ENCODE measurements at places on chromosomes 16 and 17. TPM values are rescaled to one million over a fixed set of nuclear protein-coding genes. Genes with fewer than 3 reads are reported as not detected.
A peak's percentile ranks its signal among the peaks of the same experiment; 100 is the strongest.

DNA sequence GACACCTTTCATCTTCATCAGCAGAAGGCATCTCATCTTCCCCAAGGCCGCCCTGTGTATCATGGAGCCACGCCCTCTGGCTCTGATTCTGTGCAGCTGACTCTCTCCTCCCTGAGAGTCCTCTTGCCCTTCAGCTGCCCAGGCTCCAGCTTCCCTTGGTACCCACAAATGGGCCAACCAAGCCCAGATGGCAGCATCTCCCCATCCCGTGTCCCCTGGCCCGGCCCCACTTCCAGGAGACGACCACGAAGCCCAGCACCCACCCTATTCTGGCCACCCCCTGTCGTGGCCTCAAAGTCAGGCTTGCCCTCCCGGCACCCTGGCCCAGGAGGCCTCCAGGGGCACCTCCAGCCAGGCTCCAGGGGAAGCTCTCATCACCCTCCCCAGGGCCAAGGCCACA lies 31.3 kb upstream of the KSR1 start:
- H3K4me1 ChIP-seq, result no peaks in the 10 kb centered on the region
- H3K27me3 ChIP-seq, result no peaks in the 10 kb centered on the region
- no peak overlapping the region for H3K4me3 ChIP-seq
- DNase-seq, result no peak
- H3K27ac ChIP-seq, result no peak overlapping the region
- no peaks in the 10 kb centered on the region for H3K36me3 ChIP-seq

DNA sequence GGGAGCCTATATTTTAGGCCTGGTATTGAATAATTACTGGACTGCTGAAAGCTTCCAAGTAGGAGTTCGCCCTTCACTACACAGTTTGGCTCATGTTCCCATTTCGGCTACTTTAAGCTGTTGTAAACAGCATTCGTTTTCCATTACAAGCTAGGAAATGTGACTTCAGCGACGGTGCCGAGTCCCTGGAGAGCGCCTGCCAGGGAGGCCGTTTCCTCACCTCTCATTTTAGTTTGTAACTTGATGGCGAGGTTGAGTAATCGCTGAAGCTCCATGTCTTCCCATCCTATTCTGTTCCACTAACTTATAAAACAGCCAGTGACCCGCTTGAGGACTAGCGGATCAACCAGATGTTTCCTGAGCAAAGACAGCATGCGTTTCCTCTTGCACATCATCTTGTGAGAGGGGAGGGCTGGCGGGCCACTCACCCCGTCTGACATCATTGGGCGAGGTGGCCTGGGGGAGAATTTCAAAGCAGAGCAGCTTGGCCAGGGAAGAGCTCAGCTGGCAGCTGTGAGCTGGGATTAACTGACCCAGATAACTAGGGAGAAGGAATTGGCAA lies 32.9 kb downstream of the PCTP start:
- no peak for DNase-seq
- H3K27ac ChIP-seq, result no peak overlapping the region
- H3K36me3 ChIP-seq, result no peaks in the 10 kb centered on the region
- no peaks in the 10 kb centered on the region for H3K4me1 ChIP-seq
- no peaks in the 10 kb centered on the region for H3K27me3 ChIP-seq

GRCh38 chr17:2610195-2611175 lies 17.0 kb downstream of the PAFAH1B1 start:
- H3K27ac ChIP-seq, result no peak overlapping the region
- H3K27me3 ChIP-seq, result no peaks in the 10 kb centered on the region
- no peak for DNase-seq
- H3K4me1 ChIP-seq, result no peaks in the 10 kb centered on the region

GRCh38 chr16:21722771-21723455 lies 59.1 kb downstream of the OTOA start:
- DNase-seq, result peak; percentile 22
- H3K4me1 ChIP-seq, result no peaks in the 10 kb centered on the region
- no peaks in the 10 kb centered on the region for H3K36me3 ChIP-seq
- H3K27me3 ChIP-seq, result no peaks in the 10 kb centered on the region

- H3K27ac ChIP-seq, result no peak overlapping the region
- H3K4me1 ChIP-seq, result peaks cover 26% of the 10 kb centered on the region
- DNase-seq, result no peak
- H3K27me3 ChIP-seq, result no peaks in the 10 kb centered on the region
- H3K4me3 ChIP-seq, result no peak overlapping the region
- peaks cover 9% of the 10 kb centered on the region for H3K36me3 ChIP-seq
Observed at GRCh38 chr17:45269912-45270311, 8.0 kb upstream of the SPATA32 start.

- H3K27ac ChIP-seq, result no peak overlapping the region
- DNase-seq, result no peak
- H3K4me1 ChIP-seq, result no peaks in the 10 kb centered on the region
- no peak overlapping the region for H3K4me3 ChIP-seq
- no peaks in the 10 kb centered on the region for H3K36me3 ChIP-seq
Observed at GRCh38 chr17:903691-904481, 75.7 kb downstream of the NXN start.

GRCh38 chr17:64182325-64183012 lies 52.5 kb upstream of the ERN1 start:
- no peaks in the 10 kb centered on the region for H3K36me3 ChIP-seq
- H3K27ac ChIP-seq, result no peak overlapping the region
- DNase-seq, result no peak
- no peaks in the 10 kb centered on the region for H3K27me3 ChIP-seq
- no peaks in the 10 kb centered on the region for H3K4me1 ChIP-seq

DNA sequence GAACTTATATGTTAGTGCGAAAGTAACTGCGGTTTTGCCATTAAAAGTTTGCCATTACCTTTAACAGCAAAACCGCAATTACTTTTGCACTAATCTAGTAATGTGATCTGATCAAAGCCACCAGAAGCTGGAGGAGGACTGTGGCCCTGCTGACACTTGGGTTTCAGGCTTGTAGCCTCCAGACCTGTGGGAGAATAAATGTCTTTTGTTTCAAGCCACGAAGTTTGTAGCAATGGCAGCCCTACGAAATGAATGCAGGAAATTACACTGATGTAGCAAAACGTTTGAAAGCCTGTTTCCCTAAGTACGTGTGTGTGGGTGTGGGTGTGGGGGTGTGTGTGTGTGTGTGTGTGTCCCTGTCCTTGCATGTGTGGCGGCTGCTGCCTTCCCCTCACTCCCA lies 66.6 kb downstream of the WSB1 start:
- H3K36me3 ChIP-seq, result no peaks in the 10 kb centered on the region
- DNase-seq, result no peak
- H3K4me3 ChIP-seq, result no peak overlapping the region
- H3K27me3 ChIP-seq, result no peaks in the 10 kb centered on the region
- H3K4me1 ChIP-seq, result peaks cover 6% of the 10 kb centered on the region
- H3K27ac ChIP-seq, result no peak overlapping the region

DNA sequence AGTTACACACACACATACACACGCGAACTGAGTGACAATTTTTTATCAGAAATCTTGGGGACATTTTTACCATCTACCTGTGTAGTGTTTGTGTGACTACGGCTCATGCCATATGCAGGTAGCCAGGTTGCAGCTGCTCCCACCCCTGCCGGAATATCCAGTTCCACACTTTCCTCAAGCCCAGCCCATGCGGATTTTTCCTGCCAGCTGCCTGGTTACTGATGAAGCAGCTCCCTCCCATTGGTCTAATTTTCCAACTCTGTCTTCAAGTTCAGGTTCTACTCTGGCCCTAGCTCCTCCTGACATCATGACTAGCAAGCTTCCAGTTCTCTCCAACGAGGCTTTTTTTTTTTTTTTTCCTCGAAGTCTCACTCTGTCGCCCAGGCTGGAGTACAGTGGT lies 4.8 kb downstream of the GSG1L2 start:
- no peaks in the 10 kb centered on the region for H3K27me3 ChIP-seq
- no peaks in the 10 kb centered on the region for H3K36me3 ChIP-seq
- no peak for DNase-seq
- no peak overlapping the region for H3K27ac ChIP-seq

- H3K27me3 ChIP-seq, result no peaks in the 10 kb centered on the region
- no peaks in the 10 kb centered on the region for H3K4me1 ChIP-seq
- H3K4me3 ChIP-seq, result no peak overlapping the region
- DNase-seq, result no peak
- no peaks in the 10 kb centered on the region for H3K36me3 ChIP-seq
- no peak overlapping the region for H3K27ac ChIP-seq
Observed at GRCh38 chr16:71311553-71312158, 22.5 kb upstream of the CMTR2 start.

- no peak for DNase-seq
- no peak overlapping the region for H3K4me3 ChIP-seq
- no peaks in the 10 kb centered on the region for H3K4me1 ChIP-seq
- H3K36me3 ChIP-seq, result no peaks in the 10 kb centered on the region
Observed at GRCh38 chr16:72224260-72224768, 52.4 kb upstream of the PMFBP1 start.

DNA sequence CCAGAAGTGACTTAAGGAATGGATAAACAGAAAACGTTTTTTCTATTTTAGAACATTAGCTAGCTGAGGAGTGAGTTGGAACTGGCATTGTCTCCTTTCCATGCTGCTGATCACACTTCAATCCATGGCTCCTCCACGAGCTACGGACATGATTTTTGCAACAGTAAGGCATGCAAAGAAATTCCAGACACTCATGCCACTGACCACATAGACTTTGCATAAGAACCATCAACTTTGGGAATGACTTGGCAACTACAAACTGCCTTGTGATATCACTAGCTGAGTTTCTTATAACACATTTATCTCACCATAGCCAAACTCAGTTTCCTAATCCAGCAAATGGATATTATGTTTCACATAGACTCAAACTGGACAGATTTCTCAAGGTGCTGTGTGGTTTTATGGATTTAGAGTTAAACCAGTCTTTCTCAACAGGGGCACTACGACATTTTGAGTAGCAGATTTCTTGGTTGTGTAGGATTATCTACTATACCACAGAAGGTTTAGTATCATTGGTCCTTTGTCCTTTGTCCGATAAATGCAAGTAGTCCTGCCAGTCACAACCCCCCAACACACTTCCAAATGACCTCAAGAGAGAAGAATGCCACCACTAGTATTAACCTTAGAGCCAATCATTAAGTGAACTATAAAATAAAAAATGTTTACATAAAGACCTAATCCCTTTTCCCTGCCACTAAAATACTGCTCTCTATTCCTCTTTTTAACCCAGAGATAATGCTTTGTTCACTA lies 48.3 kb upstream of the C17orf78 start:
- H3K4me3 ChIP-seq, result no peak overlapping the region
- H3K36me3 ChIP-seq, result peaks cover 42% of the 10 kb centered on the region
- no peaks in the 10 kb centered on the region for H3K4me1 ChIP-seq
- DNase-seq, result no peak
- no peak overlapping the region for H3K27ac ChIP-seq
- H3K27me3 ChIP-seq, result no peaks in the 10 kb centered on the region

DNA sequence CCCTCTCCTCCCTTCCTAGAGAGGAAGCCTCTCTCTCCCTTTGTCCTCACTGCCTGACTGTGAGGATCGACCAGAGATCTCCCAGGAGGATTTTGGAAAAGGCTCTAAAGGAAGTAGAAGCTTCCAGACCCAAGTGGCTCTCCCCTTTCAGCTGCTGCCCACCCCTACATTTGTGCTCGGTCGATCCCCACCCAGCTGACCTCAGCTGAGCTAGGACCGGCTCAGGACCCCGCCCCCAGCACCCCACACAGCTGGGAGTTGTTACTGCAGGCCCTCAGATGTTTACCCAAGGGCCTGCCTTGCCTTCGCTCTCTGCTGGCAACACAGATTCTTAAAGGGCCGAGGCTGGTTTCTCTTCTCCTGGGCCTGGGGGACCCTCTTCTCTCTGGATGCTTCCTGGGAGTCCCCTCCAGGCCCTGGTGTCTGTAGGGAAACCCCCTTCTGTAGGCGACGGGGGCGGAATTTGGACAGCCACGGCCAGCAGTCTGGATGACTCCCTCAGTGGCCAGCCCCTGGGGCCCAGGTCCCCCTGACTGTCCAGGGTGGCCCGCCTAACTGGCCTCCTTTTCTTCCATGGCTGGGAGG lies 26.9 kb upstream of the TIMP2 start:
- no peaks in the 10 kb centered on the region for H3K4me1 ChIP-seq
- H3K27me3 ChIP-seq, result no peaks in the 10 kb centered on the region

DNA sequence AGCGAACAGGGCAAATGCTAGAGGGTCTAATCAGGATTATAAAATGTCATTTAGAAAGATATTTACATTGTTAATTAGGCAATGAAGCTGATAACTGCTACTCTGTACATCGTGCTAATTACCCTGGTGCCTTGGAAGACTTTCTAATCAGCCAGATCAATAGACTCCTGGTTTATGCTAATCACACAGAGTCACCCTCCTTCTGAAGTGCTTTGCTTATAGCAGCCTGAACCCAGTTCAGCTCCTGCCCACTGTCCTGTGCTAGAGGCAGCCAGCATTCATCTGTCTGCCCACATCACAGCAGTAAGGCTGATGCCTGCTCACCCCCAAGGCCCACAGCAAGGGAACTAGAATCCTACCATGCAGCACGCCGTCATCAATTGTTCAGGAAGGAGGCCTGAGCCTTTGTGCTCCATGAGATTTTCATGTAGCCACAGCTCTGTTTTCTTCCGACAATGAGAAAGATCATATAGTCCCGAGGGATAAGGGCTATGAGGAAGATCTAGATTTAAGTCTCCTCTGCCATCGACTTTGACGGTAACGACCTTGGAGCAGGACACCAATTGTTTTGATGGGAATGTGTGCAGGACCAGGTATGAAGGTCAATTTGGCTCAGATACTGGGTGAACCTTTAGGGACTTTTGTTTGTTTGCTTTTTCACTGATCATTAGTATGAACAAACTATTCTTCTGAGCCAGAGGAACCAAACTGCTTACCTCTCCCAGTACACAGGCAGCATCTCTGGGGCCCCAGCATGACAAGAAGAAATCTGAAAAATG lies 12.5 kb upstream of the LYRM9 start:
- H3K27ac ChIP-seq, result peak overlapping the region; percentile 10
- H3K4me1 ChIP-seq, result peaks cover 19% of the 10 kb centered on the region
- H3K27me3 ChIP-seq, result no peaks in the 10 kb centered on the region
- H3K4me3 ChIP-seq, result no peak overlapping the region

DNA sequence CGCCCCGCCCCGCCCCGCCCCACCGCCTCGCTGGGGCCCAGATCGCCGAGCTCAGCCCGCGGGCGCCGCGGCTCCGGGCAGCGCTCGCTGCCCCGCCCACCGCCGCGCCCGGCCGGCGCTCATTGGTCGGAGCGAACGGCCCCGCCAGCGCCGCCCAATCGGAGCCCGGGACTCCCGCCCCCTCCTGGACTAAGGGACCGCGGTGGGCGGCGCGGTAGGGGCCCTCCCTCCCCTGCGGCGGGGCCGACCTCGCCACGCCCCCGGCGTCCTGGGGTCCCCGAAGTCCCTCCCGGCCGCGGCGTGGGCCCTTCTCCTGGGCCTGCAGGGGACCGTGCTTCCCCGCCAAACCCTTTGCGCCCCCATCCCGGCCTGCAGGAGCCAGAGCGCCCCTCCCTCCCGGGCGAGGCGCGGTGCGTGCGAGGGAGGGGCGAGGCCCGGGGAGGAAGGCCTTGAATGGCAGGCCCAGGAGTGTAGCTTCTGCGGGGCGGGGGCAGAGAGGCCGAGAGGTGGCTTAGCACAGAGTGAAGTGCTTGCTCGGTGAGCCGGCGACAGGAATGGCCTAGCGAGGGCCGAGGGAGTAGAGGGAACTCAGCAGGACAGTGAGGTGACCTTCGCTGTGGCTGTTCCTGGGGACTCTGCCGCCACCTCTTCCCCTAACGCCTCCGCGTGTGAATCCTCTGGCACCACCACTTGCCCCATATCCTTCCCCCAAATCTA lies at the start of gene CAMKK1:
TSS of gene CAMKK1 (minus strand) at position 51 of the 717 bp plus-strand sequence. CDS start 7,366 bp downstream, outside the sequence.
- DNase-seq, result peak; percentile 84
- H3K36me3 ChIP-seq, result no peaks in the 10 kb centered on the region
- H3K27ac ChIP-seq, result peak within 1 kb of the TSS; percentile 76

- no peak overlapping the region for H3K27ac ChIP-seq
- H3K36me3 ChIP-seq, result peaks cover 11% of the 10 kb centered on the region
- no peak overlapping the region for H3K4me3 ChIP-seq
Observed at GRCh38 chr17:8368193-8368592, 8.3 kb downstream of the KRABD2 start.

The KRT222 gene
- total RNA-seq, result 1.2 TPM

The BEAN1 gene
- total RNA-seq, result not detected

The CACNA1H gene
- total RNA-seq, result 9.0 TPM

The RBFOX1 gene
- total RNA-seq, result not detected

The ABCC12 gene
- not detected for total RNA-seq
